ENCODE measurements at places on chromosomes 16 and 17.

- DNase-seq: no peak
Measured at GRCh38 chr16:3589441-3589921, 12.3 kb upstream of the NLRC3 start.

- no peak for DNase-seq
Measured at GRCh38 chr17:5598457-5598856, 14.1 kb upstream of the NLRP1 start.

GRCh38 chr17:77147357-77147801 lies 6.6 kb downstream of the SEC14L1 start:
- DNase-seq: no peak

DNA sequence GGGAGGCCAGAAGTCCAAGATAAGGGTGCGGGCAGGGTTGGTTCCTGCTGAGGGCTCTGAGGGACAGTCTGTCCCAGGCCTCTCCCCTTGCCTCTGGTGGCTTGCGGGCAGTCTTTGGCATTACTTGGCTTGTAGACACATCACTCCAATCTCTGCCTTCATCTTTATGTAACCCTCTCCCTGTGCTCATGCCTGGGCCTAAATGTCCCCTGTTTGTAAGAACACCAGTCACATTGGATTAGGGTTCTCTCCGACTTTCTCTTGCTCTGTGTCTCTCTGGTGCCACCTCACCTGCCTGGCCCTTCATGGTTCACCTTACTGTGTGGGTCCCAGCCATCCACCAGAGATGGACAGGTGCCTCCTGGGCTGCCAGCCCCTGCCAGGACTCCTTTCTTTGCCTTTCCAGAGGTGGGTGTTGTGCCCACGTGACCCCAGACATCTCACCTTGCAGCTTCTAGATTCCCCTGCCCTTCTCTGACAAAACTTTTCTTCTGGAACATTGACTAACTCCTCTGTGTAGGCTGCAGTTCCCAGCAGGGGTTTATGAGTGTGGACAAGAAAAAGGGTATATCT lies 205.8 kb downstream of the MSI2 start:
- no peak for DNase-seq

GRCh38 chr16:7324321-7324720 lies 8.3 kb upstream of the RBFOX1 start:
- no peak for DNase-seq
